ENCODE measurements at places on chromosomes 7 and 10. TPM values are rescaled to one million over a fixed set of nuclear protein-coding genes. Genes with fewer than 3 reads are reported as not detected.
A peak's percentile ranks its signal among the peaks of the same experiment; 100 is the strongest.

DNA sequence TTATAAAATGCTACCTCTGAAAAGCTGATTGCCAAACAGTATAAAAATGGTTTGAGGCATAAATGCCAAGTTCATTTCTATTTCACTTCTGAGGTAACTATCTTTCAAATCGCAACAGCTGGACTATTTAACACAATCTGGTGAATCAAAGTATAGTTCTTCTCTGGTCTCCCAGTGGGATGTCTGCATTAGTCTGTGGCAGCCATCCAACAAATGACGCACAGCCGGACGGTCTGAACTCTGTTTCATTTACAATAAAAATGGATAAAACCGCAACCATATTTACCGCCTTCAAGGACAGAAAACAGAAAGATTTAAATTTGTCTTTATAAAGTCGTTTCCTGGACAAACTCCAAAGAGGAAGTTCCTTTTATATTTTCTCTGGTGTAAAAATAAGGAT lies 41.9 kb downstream of the ENO4 start:
- peak; percentile 72 for DNase-seq

DNA sequence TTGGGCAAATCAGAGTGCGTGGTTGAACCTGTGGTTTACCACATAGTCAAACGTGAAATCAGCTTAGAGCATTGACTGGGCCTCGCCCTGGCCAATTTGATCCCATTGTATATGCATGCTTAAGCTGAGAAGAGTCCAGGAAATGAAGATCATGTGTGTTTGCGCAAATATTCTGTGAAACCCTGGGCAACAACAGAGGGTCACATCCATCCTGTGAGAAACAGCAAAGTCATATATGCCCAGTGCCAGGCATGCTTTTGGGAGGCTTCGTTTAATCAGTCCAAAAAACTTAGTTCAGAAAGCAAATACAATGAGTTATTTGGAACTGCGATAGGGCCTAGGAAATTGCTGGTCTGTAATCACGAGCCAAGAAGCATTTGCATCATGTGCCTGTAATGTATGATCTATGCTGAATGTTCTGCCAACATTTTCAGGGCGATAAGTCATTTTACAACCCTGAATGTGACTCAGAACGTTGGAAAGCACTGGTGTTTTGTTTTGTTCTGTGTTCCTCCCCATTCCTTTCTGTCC lies 412.1 kb upstream of the CELF2 start:
- DNase-seq: peak; percentile 3

DNA sequence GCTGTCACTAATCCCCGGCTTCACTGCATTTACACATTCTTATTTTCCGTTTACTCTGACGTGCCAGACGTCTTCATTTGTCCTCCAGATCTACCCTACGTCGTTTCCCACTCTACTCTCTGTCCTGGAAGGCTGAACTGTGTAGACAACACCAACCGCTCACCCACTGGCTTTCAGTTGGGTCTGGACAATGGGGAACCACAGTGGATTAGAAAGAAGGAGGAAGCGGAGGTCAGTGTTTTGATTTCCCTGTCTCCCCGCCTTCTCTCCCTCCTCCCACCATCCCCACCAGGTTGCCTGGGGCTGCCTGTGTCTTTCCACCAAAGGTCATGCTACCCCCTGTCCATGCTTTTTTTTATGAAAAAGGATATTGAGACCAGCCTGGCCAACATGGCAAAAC lies 14.0 kb upstream of the CTBP2 start:
- no peak for DNase-seq

GRCh38 chr10:78640796-78641636 lies 427.8 kb upstream of the ZMIZ1 start:
- DNase-seq: no peak

DNA sequence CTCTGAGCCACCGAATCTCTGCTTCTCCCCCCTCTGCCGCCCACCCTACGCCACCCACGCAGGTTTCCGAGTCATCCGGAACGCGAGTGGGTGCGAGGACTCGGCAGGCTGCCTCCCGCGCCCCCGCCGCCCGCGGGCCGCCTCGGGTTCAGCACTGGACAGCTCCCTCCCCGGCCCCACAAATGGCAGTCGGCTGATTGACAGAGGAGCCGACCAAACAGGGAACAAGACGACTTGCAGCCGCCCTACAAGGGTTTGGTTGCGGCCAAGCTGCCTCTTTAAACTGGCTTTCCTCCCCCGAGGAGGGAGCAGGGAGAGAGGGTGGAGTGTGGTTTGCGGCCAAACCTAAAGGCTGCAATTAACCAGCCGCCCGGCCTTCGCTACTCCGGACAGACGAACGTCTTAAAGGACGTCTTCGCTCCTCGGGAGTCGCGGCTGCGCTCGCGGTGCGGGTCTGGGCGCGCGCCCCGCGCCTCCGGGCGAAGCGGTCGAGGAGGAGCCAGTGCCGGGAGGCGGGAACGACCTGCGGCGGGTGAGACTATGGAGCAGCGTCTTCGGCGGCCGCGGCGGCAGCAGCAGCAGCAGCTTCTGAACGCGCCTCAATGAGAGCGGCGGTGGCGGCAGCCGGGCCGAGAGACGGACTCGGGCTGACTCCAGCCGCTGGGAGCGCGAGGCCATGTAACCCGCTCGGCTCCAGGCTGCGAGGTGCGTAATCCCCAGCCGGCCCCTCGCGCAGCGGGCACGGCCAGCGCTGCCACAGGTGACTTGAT lies at the start of gene GPR158:
Gene GPR158, plus strand, starts transcription at position 541 of the 770 bp plus-strand sequence. CDS start 420 bp downstream, outside the sequence.
- DNase-seq: peak; percentile 93

DNA sequence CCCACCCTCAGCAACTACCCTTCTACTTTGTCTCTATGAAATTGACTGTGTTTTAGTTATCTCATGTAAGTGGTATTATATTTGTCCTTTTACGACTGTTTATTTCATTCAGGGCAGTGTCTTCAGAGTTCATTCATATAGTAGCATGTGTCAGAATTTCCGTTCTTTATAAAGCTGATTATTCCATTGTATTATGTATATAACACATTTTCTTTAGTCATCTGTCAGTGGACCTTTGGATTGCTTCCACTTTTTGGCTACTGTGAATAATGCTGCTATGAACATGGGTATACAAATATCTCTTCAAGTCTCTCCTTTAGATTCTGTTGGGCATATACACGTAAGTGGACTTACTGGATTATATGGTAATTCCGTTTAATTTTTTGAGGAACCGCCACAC lies 14.5 kb downstream of the SLF2 start:
- DNase-seq: no peak

- peak; percentile 97 for DNase-seq
Measured at GRCh38 chr10:72625608-72626443, at the start of gene MICU1. MICU1 (minus strand) TSS chr10:72626079; CDS start chr10:72566793, 59,286 bp downstream.

Gene C7orf33
- not detected for total RNA-seq

Gene FGL2
- total RNA-seq: 45.1 TPM

Gene NAT16
- total RNA-seq: not detected

Gene STEAP4
- 5.2 TPM for total RNA-seq

Gene MSMB
- total RNA-seq: not detected

Gene ANK3
- total RNA-seq: 103 TPM

Gene HSPA12A
- 6.6 TPM for total RNA-seq
